NCI-H446 (cell line): ENCODE measurements at places on chromosomes 12 and 14.
A peak's percentile ranks its signal among the peaks of the same experiment; 100 is the strongest.

DNA sequence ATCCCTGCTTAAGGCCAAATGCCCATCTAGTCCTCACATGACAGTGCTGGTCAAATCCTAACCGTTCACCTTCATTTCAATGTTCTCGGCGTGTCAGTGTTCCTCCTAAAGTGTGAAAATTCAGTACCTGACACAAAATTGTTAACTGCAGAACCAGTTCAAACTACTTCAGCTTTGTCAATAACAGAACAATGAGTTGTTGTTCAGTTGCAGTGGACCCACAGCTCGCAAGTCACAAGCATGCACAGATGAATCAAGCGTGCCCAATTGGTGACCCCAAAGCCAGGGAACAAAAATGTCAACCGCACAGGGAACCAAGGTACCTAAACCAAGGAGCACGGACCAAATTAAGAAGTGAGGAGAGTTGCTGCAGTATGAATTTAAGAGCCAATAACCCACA lies 23.2 kb downstream of the NRDE2 start:
- no peak for DNase-seq

DNA sequence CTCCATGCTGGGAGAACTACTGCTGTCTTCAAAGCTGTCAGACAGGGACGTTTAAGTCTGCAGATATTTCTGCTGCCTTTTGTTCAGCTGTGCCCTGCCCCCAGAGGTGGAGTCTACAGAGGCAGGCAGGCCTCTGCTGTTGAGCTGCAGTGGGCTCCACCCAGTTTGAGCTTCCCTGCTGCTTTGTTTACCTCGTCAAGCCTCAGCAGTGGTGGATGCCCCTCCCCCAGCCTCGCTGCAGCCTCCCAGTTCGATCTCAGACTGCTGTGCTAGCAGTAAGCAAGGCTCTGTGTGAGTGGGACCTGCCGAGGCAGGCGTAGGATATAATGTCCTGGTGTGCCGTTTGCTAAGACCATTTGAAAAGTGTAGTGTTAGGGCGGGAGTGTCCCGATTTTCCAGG lies 31.4 kb upstream of the RFX4 start:
- DNase-seq = no peak

DNA sequence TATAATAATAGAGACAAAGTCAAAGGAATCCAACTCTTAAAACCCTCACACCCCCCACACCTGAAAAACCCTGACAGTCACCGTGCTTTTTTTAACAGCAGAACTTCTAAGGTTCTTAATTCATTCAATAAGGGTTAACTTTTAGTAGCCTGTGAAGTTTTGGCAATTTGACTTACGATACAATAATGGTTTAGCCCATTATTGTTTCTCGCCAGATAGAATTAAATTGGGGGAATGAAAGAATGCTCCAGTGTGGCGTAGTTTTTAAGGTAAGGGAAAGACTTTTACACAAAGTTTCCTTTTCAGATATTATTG lies 604 bp upstream of the MAGOHB start:
- DNase-seq = no peak

DNA sequence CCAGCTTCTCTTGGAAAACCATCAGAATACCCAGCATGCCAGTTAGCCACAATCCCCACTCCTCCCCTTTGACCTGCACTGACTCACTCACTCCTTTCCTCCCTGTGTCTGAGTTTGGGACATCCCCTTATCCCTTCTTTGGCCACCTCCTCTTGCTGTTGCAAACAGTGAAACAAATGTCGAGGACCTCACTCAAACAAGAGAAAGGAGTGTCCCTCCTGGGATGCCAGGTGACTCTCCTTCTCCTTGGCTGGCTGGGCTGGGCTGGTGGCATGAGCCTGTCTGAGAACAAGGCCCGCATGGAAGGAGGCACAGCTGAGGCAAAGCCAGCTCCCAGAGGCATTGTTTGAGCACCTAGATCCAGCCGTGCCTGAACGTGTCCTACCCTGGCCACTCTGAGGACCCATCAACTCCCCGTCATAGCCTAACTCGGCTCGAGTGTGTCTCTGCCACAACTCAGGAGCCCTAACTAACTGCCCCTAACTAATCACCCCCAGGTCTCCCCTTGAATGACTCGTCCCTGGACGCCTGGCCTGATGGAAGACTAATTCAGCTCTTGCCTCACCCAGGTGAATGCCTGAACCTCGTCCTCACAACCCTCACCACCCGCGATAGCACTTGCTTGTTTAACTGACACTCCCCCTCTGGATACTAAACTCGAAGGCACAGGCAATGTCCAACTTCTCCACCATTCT lies 43.0 kb downstream of the NCOR2 start:
- no peak for DNase-seq

DNA sequence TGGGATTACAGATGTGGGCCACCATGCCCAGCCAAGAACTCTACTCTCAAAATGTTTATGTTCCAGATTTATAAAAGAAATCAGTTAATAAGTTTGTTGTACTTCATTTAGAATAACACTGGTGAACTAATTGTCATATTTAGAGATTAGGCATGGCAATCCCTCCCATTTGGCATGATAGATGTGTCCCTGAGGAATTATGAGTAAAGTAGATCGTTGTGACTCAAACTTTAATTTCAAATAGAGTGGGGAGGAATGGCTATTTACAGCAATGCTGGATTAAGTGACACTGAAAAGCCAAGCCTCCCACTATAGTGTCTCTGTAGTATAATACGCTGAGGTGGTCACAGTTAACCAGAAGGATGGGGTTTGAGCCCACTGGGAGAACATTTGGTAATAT lies 39.3 kb upstream of the RTRAF start:
- no peak for DNase-seq

GRCh38 chr14:53180272-53181221 lies 27.4 kb upstream of the DDHD1 start:
- DNase-seq = no peak

DNA sequence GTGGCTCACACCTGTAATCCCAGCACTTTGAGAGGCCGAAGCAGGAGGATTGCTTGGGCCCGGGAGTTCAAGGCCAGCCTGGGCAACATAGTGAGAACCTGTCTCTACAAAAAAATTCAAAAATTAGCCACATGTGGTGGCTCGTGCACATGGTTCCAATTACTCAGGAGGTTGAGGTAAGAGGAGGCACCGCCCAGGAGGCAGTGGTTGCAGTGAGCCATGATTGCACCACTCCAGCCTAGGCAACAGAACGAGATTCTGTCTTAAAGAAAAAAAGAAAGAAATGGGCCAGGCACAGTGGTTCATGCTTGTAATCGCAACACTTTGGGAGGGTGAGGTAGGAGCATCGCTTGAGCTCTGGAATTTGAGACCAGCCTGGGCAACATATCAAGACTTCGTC lies 33.5 kb downstream of the MAP1LC3B2 start:
- no peak for DNase-seq

DNA sequence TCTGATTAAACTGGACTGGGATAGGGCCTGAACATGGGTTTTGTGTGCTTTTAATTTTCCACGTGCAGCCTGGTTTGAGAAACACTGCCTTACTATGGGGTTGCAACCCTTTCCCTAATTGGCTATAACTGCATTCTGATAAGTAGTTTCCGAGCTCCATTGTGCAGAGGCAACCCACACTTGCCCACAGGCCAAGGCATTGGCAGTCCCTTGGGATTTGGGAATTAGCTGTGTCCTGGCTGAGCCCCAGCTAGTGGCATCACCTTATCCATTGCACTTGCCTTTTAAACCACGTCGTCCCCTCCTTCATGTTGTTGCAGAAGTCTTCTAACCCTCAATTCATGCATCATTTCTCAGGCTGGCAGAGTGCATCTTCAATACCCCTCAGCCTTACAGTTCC lies 10.2 kb downstream of the VCPKMT start:
- no peak for DNase-seq

DNA sequence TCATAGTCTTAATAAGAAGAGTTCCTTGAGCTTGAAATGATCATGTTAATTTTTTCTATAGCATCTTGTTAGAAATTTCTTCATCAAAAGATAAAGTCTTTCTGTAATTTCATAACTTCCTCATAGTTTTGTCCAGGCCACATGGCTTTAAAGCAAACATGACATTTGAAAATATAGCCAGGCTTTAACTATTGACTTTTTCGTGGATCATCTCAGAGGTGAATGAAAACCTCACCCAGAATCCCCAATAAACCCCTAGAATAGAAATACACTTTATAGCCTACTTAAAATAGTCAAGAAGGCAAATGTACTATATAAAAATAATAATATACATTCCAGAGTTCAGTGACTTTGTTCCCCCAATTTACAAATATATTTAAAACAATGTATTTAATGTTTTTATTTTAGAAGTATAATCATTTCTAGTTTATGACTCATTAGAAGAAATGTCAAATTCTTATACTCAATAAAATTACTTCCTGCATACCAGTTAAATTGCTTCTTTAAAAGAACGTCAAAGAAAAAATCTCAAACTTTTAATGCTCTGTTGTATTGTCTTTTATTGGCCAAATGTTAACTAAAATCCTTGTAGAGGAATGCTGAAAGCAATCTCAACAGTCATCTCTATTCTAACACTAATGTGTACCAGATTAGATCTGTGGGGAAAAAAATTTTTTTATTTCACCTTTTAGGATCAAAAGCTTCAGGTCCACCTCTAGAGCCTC lies 21.6 kb downstream of the EXOC5 start:
- no peak for DNase-seq

GRCh38 chr14:49970474-49971147 lies 77.7 kb downstream of the ARF6 start:
- DNase-seq = peak; percentile 3

DNA sequence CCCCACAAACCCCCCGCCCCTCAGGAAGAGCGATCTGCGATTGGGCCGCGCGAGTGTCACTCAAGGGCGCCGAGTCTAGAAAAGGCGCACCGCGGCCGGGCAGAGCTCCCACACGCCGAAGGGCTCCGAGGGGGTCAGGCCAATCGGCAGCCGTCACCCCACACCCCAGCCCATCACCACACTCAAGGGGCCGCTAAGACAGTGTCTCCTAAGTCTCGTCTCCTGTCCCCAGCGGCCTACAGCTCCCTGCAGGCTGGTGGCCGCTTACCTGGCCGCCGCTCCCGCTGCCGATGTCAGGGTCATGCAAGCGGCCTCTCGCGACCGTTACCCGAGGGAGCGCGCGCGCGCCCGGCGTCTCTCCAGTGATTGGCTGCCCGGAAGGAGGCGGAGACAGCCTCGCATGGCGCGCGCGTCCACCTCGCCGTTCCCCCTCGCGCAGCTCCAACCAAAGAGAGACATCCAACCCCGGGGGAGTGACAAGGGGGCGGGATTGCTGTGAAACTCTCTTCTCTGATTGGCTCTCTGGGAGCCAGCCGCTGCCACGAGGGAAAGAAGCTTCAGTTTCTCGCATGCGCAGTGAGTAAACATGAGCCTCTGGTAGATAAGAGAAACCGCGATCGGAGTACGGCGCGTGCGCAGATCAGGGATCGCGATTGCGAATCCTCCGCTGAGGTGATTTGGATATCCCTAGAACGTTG lies at the start of the genes MPHOSPH9 and MTRFR:
Gene MPHOSPH9, minus strand, starts transcription at position 335 of the 698 bp plus-strand sequence. CDS start 2,777 bp downstream, outside the sequence.
Gene MTRFR, plus strand, starts transcription at position 630 of the 698 bp plus-strand sequence. CDS start 20,239 bp downstream, outside the sequence.
- DNase-seq = peak; percentile 99

GRCh38 chr14:99654235-99654985 lies 9.5 kb downstream of the HHIPL1 start:
- no peak for DNase-seq

DNA sequence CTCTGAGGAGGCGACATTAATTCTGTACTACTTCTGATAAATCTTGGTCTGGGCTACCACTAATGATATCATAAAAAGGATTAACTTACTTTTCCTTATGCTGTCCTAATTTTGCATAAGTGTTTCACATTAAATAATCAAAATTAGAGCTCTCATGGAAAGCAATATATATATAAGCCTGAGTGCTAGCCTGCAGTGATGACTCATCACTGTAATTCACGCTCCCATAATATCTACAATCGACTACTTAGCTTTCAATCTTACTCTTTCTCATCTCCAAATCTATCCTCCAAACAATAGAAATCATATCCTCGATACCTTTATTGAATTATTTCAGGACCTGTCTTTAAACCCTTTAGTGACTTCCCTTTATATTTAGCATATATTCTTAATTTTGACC lies 701.3 kb downstream of the RERGL start:
- no peak for DNase-seq

- DNase-seq = no peak
These were observed 7.1 kb downstream of the ZFP36L1 start for GRCh38 chr14:68785534-68786490.

GRCh38 chr12:51437431-51437830 lies 12.8 kb downstream of the SLC4A8 start:
- DNase-seq = no peak

- no peak for DNase-seq
These were observed 45.6 kb downstream of the TRMT5 start for GRCh38 chr14:60935319-60935718.

- no peak for DNase-seq
These were observed 96.4 kb downstream of the TMEM260 start for GRCh38 chr14:56676042-56676441.

- no peak for DNase-seq
These were observed 13.7 kb upstream of the WNK1 start for GRCh38 chr12:738712-739111.

DNA sequence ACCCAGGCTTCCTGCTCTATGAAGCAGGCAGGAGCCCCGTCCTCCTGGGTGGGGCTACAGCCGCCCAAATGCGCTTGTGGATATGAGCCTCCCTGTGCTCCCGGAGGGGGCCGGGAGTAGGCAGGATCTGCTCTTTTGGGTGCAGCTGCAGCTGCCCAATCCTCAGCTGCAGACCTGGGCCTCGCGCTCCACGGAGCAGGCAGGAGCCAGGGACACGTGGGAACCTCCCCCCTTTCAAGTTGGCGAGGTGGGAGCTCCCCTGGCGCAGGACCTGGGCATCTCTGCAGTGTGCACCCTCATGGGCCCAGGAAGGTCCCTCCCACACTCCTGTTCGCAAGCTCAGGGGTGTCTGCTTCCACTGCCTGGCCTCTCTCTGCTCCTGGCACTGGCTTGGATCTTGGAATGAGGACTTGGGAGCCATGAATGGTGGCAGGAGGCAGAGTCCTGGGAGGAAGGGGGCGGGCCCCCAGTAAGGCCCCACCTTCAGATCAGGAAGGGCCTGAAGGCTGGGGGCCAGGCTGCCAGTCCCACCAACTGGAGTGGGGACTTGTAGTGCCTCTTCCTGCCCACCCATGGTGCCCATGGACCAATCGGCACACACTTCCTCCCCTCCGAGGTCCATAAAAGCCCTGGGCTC lies 61.3 kb downstream of the KLRG1 start:
- no peak for DNase-seq

DNA sequence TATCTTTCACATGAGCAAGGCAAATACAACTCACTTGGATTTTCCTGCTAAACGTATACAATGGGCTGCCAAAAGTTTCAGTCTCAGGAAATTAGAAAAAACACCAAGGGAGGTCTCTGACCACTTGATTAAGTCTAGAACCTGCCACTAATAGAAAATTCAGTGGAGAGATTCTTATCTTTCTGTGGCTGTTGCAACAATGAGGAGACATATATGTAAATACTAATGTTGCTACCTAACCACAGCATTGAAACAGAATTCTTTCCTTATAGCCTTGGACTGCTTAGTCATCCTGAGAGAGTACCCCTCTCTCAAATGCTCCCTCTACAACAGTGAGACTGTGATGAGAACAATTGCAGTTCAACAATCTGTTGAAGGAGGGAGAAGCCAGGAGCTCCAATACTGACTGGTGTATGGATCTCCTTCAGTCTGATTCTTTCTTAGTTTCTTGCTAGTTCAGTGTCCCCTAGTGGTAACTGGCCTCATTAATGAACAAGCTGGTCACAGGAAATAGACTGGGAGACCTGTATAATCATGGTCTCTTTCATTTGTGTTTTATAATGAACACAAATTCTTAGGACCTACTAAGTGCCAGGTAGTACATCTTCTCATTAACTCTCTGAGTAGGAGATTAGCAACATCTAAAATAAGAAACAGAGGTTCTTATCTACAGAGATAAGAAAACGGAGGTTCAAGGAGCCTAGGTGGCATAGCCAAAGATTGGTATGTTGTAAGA lies 164.5 kb downstream of the SLC38A4 start:
- DNase-seq = peak; percentile 1

- DNase-seq = no peak
These were observed 161.3 kb upstream of the FAR2 start for GRCh38 chr12:28987538-28988324.
